Activated naive CD8-positive, alpha-beta T cell treated with anti-CD3 and anti-CD28 coated beads for 36 hours (primary cell): ENCODE measurements at places on chromosomes 5 and 9. TPM values are rescaled to one million over a fixed set of nuclear protein-coding genes. Genes with fewer than 3 reads are reported as not detected.

The PSMD5 gene
- 69.0 TPM for total RNA-seq

GRCh38 chr5:39352951-39353350, 11.3 kb downstream of the C9 start:
- no peak for DNase-seq

DNA sequence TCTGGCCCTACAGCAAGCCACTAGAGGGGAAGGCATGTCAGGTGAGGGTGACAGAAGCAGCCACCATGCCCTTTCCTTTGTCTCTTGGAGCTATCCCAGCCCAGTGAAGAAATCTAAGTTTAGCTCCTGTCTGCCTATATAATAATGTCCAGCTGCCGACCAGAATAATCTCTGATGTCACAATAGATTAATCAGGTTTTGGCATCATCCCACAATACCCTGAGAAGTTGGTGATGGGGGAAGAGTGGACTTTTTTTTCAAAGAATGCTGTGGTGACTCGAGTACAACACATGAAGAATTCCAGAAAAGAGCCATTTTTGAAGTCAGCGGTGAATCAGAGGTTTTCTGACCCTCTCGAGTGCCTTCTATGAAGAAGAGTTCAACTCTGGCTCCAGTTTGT, 1.7 kb upstream of the TSLP start:
- DNase-seq: no peak

The PSAT1 gene
- 191 TPM for total RNA-seq

GRCh38 chr5:179936976-179937681, 29.4 kb upstream of the TBC1D9B start:
- DNase-seq: no peak

The PTAR1 gene
- 27.1 TPM for total RNA-seq

- DNase-seq: no peak
These were observed 114.4 kb downstream of the SLC12A2 start for GRCh38 chr5:128197896-128198522.

GRCh38 chr5:115949096-115949495, 13.2 kb upstream of the LVRN start:
- DNase-seq: no peak

The PCDHA2 gene
- total RNA-seq: not detected

DNA sequence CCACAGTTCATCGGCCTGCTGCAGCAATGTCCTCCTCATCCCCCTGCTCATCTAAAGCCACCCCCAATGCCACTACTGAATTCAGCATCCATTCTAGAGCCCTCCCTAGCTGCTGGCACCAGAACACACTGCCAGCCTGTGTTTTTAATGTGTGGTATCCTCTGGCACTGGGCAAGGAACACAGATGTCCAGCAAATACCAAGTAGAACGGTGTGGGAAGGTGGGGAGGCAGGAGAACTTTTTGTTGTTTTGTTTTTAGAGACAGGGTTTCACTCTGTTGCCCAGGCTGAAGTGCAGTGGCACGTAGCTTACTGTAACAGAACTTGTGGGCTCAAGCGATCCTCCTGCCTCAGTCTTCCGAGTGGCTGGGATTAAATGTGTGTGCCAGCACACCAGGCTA, 4.7 kb downstream of the HDHD3 start:
- no peak for DNase-seq

DNA sequence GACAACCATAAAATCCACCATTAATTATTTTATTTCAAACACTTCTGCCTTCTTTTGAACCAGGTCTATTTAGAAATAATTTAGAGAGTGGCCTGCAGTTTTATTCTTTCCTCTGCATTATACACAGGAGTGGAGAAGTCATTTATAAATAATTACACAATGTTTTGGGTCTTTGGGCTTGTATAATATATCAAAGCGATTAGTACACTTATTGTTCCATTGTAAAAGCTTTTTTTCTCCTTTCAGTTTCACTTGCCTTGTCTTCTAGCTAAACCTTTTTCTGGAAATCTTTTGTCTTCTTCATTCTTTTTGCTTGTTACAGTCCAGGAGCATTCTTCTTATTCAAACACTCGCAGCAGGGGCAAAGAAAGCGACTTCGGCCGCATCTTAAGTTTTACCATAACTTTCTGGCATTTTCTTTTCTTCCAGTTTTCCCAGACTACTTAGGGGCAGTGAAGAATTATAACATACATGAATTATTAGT, 7.3 kb upstream of the NEUROG1 start:
- DNase-seq: no peak
